ENCODE measurements at places on chromosomes 2 and 18.

GRCh38 chr18:34738175-34738894 lies 28.2 kb downstream of the DTNA start:
- DNase-seq = no peak

DNA sequence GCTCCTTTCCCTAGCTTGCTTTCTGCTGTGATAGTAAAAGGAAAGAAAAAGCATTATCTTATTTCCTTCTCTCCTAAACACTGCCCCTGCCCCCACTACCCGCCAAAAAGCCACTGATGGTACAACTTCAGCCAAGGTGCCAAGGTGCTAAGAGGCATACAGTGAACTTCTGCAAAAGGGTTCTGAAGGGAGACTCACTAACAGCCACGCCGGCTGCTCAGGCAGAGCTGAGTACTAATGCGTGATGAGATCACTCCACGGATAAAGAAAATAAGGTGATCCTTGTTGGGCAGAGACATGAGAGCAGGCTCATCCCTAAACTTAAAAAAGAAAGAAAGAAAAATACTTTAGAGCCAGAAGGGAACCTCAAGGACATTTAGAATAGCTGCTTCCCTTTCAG lies 60.5 kb upstream of the PXDN start:
- no peak for DNase-seq

DNA sequence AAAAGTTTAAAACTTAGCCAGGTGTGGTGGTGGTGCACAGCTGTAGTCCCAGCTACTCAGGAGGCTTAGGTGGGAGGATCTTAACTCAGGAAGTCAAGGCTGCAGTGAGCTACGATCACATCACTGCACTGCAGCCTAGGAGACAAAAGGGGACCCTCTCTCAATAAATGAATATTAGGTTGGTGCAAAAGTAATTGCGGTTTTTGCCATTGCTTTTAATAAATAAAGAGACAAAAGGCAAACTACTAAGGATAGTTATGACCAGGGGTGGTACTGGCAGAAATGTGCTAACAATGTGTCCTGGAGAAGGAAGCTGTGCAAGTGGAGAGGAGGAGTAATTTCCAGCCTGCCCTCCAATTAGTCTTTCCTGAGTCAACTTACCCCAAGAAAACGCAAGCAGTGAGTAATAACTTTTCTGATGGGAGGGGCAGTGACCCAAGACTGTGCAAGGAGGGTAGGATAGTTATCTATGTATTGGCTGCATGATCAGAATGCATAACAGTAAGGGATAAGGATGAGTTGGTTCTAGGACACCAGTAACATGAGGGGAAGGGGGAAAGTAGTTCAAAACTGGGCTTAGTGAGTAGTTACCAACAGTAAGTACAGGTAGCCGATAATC lies 1.5 kb downstream of the EXOC6B start:
- DNase-seq = no peak

- no peak for DNase-seq
Observed at GRCh38 chr18:37511721-37512298, 53.8 kb downstream of the CELF4 start.

DNA sequence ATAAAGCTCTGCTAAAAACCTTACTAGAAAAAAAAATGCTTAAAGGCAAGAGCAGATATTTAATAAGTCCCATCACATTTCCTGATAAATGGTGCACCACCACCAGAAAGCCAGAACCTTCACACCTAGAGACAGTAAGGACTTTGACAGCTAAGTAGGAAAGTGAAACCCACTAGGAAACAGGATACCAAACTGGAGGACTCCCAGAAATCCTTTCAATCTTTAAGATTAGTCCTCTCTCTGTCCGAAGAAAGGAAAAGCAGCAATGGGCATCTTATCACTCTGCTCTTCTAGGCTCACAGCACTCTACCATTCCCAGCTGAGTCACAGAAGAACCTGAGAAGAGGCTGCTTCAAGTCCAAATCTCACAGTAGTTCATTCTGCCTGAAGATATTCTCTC lies 3.7 kb downstream of the DYM start:
- no peak for DNase-seq

- no peak for DNase-seq
Observed at GRCh38 chr2:53786352-53786704, 425 bp downstream of the ASB3 start.

GRCh38 chr18:7207366-7207915 lies 23.4 kb upstream of the LRRC30 start:
- no peak for DNase-seq

- DNase-seq = no peak
Observed at GRCh38 chr2:132977812-132978529, 308.0 kb upstream of the LYPD1 start.

GRCh38 chr18:23867006-23867405 lies 147.5 kb upstream of the TTC39C start:
- no peak for DNase-seq

DNA sequence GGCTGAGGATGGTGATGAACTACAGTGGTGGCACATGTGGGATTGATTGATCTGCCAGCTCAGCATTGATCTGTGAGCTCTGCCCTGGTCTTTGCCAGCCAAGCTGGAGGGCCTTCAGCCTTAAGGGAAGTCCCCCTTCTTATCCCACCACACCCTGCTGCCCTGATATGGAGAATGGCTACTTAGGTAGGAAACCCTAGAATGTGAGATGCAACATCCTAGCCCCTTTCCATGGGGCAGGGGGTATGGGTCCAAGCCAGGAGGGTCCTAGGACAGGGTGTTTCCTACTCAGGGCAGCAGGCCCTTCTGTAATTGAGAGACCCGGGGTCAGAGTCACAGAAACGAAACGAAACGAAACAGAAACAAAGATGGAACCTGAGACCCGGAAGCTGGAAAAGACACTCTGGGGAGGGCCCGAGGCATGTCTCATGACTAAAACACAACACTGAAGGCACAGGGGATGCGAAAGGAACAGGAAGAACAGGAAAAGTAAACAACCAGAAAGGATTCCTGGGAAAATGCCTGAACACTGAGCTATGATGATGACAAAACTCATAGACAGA lies 16.9 kb upstream of the SULT1C2 start:
- DNase-seq = no peak

- no peak for DNase-seq
Observed at GRCh38 chr2:238652053-238652770, 195.7 kb upstream of the TWIST2 start.

DNA sequence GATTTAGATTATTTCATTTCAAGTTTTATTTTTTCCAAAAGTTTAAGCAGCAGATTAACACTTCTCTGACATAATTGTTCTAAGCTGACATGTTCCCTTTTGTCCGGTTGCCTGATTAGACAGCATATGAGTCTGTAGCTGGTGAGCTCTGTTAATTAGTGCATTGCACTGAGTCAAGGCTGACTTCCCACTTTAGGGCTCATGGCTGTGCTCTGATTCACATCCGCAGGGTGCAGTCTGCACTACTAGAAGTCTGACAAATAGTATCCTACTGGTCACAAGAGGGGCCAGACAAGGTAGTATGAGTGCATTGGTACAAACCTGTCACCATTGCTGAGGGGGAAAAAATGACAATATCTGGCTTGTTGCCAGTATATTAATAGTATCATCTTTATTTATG lies 443.9 kb upstream of the ZNF804A start:
- DNase-seq = no peak

- no peak for DNase-seq
Observed at GRCh38 chr2:134250840-134251461, 2.9 kb upstream of the MGAT5 start.

- no peak for DNase-seq
Observed at GRCh38 chr2:233468741-233469110, 97.9 kb downstream of the USP40 start.

DNA sequence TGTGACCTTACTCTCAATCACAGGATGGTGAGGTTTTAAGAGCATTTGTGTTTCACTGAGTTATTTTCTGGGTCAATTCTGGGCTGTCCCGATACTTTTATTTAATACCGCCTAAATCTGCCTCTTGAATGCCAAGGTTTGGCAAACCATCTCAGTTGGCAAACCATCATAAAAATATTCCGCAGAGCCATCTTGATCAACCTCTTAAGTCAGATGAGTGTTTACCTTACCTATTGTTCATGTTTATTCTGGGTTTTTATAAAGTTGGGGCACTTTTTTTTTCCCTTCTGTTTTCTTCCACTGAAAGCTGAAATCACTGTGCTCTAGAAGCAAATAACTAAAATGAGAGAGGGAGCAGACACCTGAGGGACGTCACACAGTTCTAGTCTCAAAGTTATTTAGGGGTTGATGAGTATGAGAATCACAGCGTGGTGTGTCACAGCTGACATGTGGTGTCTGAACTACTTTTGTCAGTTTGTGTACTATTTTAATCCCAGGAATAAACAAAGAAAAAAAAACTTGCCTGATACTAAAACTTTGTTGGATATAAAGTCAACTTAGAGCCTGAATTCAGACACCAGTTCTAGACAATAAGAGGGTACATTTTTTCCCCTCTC lies 48.6 kb downstream of the ETAA1 start:
- DNase-seq = no peak

- DNase-seq = no peak
Observed at GRCh38 chr2:121502781-121503180, 27.9 kb upstream of the RNU4ATAC start.

DNA sequence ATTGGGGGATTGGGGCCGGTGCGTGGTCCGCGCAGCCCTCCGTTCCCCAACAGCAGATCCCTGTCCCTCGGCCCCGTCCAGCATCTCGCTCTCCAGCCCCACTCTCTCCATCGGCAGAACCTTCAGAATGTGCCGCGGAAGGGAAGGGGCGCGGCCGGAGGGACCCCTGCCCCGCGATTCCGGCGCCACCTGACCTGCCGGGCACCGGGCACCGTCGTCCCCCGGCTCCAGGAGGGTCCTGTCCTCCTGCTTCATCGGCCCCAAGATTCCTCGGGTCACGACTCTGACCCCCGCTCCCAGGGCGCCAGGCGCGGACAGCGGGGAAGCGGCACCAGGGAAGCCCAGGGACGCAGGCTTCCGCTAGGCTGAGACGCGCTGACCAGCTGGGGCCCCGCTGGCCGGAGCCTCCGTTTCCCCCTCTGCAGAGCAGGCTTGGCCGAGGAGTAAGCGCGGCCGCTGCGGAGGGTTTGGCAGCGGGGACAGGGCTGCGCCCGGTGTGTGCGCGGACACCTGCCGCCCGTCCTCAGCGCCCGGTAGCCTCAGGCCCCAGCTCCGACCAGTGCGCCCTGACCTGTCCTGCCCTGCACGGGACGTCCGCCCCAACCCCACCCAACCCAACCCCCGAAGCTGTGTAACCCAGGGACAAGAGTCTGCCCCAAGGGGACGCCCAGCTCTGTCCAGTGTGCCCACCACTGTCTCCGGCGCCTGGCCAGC lies 16.8 kb upstream of the BOK start:
- no peak for DNase-seq

- DNase-seq = no peak
Observed at GRCh38 chr2:3223080-3223923, 154.3 kb downstream of the EIPR1 start.

DNA sequence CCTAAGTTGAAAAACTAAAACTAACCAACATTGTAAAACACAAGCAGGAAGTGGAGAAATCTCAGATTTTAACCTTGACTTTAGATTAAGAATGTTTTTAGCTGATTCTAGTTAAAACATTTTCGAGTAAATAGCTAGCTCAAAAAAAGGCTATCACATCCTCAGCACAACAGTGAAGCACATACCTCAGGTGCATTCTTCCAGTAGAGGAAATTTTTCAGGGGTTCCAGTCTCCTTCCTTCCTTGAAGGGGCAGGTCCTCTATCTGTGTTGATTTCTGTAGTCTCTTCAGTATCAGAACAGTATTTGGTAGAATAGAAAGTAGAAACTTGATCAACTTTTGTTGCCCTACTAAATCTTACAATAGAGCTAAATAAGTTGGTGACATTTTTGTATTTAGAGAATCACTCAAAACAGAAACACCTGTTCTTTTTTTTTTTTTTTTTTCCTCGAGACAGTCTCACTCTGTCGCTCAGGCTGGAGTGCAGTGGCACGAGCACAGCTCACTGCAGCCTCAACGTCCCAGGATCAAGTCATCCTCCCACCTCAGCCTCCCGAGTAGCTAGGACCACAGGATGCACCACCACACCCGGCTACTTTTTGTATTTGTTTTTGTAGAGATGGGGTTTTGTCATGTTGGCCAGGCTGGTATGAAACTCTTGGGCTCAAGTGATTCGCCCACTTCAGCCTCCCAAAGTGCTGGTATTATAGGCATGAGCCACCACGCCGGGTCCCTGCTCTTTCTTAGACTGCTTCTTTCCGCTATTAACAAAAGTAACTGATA lies 6.9 kb upstream of the GPR155 start:
- DNase-seq = no peak

GRCh38 chr2:149261692-149262091 lies 68.7 kb upstream of the LYPD6 start:
- peak; percentile 12 for DNase-seq

- peak; percentile 65 for DNase-seq
Observed at GRCh38 chr2:231604101-231604684, 11.5 kb downstream of the TEX44 start.

DNA sequence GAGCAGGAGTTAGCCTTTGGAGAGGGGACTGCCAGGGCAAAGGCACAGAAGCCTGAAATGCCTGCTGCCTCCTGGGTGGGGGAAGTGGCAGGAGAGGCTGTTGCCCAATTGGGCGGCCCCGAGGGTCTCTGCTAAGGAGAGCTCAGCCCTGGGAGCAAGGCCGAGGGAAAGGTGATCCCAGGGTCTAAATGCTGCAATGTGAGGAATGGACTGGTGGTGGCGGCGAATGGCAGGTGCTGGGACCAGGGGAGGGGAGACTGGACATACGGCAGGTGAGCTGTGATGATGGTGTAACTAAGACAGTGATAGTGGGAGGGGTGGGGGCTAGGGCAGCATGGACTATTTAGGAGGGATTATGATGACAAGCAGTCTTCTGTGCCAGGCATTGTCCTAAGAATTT lies 104.0 kb downstream of the DYSF start:
- DNase-seq = no peak

DNA sequence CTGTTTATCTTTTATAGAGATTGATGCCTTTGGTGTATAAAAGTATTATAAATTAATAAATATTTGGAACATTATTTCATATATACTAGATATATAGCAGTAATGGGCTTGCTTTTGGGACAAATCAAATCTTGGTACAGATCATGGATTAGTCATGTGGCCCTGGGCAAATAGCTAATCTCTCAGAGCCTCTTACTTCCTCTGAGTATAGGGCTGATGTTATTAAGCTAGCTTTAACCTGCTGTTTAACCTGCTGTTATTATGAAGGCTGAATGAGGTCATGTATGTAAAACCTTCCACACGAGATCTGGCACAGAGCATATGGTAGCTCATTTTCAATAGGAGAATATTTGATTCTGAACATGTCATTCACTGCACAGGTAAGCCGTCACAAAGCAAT lies 5.7 kb downstream of the ITGB6 start:
- DNase-seq = no peak

GRCh38 chr2:24360963-24361330 lies 611 bp upstream of the ITSN2 start:
- DNase-seq = no peak

GRCh38 chr2:181074457-181074856 lies 94.1 kb downstream of the UBE2E3 start:
- no peak for DNase-seq

DNA sequence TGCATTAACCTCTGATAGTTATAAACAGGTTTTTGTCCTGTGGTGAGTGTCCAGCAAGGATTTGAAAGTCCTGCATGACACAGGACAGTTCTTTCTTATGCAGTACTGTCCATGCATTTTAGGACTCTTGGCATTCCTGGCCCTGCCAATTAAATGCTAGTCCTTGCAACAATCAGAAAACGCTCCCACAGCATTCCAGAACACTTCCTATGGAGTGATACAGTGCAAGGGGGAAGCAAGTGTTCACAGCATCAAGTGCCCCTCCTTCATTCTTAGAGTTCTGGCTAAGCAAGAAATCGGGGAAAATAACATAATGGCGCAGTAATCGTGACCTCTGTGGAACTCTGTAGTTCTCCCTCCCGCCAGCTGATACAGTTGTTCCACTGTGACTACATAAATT lies 62.9 kb downstream of the ARHGAP28 start:
- DNase-seq = no peak

Data from cerebellar cortex (tissue), 1 donor.